ENCODE measurements at places on chromosomes 6 and 20.

- no peak for DNase-seq
Observed at GRCh38 chr6:161066511-161066910, 74.9 kb downstream of the MAP3K4 start.

DNA sequence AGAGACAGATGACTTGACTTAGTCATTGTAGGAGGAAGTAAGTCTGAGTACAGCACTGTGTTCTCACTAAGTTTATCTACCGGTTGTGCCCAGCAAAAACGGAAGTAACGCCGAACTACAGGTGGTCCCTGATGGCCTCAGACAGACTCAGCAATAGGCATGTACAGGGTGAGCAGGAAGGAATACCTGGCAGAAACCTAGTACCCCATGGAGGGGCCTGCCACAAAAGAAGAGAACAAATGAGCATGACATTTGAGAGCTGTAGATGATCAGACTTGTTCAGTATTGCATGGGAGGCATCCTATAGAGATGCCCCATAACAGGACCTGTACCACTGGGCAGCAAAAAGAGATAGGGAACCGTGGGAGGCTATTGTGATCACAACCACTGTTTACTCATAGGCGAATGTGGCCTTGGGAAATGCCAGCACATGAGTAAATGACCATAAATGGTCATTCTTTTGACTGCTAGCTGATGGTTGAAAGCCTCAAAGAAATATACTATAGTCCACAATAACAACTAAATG lies 106.4 kb upstream of the TAB2 start:
- DNase-seq: peak; percentile 33

- no peak for DNase-seq
Observed at GRCh38 chr6:73965539-73966029, 269.6 kb downstream of the CD109 start.

DNA sequence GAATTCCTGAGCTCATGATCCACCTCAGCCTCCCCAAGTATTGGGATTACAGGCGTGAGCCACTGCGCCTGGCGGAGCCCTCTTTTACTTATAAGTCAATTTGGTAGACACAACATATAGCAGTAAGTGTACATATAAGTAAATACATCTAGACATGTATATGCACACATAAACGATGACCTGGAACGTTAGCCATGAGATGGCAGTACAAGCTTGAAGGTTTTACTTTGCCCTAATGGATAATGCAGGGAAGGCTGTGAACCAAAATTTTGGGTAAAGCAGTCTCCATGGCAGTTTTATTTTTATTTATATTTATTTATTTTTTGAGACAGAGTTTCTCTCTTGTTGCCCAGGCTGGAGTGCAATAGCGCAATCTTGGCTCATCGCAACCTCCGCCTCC lies 2.4 kb upstream of the GNMT start:
- no peak for DNase-seq

DNA sequence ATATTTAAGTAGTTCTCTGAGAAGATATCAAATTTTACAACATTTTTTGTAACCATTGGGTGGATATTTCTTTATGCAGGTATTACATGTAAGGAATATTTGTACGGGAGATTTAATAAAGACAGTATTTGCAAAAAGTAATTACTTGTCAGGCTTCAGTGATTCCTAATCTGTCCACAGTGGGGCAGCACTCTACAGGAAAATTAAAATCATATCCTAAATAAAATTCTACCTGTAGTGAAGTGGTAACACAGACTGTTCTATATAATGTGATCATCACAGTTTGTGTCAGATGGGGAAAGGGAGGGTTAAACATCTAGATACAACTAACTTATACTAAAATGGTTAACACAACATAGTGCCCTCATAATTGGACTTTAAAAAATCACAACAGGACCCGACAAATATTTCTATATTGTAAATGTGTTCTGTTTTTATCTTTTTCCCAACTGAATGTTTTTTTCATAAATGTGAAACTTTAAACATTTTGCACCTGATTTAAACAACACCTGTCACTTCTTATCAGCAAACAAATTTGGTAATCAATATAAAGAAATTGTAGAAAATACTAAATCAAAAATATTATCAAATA lies 145.6 kb upstream of the MANEA start:
- no peak for DNase-seq

DNA sequence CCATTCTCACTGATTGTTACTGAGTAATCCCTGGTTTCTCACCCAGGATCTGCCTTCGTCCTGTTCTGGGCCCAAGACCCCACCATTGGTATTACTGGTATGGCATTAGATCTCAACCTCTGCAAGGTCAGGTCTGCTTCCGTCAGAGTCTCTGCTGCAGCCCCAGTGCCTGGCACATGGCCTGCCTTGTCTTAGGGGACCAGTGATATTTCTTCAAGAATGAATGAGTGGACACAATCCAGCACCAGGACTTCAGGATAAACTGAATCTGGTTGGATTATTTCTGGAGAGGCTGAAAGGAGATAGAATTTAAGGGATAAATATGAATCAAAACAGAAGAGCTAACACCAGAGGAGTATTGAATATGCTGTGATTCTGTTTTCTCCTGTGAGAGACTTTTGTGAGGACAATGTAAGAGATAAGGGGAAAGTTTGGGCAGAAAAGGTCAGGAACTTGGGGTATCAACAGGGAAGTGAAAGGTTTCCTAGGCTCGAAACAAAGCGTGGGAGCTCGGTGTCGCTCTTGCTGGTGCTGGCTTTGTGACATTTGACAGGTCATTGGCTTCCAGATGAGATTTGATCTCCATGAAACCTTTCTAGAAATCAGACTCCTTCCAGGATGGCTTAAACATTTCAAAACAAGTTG lies 53.9 kb downstream of the OSTM1 start:
- no peak for DNase-seq

DNA sequence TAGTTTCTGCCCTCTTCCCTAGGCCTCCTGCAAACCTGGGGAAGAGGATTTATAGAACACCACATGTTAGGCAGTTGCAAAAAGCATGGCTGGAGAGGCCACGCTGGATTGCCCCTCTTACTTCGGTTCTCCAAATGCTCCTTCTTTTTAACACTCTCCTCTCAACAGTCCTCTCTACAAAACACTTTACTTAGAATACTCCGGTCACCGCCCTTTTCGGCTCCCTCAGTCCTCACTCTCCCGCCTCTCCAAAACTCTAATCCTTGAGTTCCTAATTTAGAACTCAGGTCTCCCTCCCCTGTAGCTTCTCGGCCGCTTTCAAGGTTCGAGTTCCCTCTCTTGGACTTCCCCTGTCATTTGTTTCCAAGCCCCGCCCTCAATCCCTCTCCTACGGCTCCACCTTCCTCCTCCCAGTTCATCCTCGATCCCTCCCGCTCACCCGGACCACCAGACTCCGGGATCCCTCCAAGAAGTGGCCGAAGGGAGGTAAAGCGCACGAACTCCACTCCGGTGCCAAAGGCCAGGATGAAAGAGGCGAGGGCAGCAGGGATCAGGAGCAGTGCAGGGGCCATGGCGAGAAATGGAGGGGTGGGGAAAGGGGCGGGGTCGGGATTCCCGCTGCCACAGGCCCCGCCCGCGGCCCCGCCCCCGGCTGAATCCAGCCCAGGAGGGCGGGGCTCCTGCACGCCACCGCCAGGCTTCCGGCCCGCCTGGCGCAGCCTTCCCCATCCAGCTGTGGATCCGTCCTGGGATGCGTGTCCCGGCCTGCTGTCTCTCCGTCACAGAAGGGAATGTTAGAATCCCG lies at the start of gene NRM:
TSS of gene NRM (minus strand) at position 582 of the 805 bp plus-strand sequence. CDS start at position 572, 10 bp downstream.
- DNase-seq: no peak

DNA sequence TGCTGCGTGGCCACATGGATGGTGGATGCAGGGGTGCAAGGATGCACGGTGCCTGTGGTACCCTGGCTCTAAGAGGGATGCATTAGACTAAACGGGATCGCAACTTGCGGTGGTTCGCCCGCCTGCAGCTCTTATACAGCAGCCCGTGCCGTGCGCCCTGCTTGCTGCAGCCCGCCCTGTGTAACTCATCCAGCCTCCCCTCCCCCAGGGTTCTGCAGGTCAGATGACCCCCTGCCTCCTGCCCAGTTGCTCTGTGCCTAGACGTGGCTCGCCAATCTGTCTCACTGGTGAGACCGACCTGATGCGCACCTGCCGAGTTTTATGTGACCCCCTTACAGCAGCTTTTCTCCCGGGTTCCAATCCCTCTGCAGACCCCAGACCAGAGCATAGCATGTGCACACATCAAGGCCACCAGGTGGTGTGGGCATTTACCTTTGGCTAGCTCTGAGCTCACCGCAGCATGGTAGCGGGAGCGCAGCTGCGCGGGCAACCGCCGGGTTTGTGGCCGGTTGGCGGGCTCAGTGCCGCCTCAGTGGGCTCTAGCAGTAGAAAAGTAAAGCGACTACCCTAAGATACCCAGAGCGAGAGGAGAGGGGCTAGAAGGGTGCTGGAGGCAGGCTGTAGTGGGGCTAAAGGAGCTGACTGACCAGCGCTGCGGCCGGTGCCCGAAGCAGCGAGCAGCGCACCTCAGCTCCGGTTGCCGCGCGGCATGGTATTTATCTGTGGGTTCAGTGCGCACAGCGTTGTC lies 693 bp upstream of the GNAS-AS1 start:
- no peak for DNase-seq

DNA sequence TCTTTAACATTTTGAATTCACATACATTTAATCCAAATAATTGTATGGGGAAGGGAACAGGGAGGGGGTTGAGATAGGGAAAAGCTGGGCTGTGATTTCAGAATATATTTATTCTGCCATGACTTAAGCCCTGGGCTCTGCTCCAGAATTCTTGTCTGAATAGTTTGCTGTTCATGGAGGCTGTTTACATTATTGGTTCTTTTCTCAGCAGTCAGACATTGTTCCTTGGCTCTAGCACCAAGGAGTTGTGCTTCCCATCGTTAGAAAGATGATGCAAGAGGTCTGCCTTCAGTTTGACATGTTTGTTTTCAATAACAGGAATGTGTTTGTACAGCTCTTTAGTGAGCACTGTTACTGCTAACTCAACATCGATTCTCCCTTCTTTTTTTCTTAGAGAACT lies 198.8 kb upstream of the CDYL start:
- DNase-seq: no peak

DNA sequence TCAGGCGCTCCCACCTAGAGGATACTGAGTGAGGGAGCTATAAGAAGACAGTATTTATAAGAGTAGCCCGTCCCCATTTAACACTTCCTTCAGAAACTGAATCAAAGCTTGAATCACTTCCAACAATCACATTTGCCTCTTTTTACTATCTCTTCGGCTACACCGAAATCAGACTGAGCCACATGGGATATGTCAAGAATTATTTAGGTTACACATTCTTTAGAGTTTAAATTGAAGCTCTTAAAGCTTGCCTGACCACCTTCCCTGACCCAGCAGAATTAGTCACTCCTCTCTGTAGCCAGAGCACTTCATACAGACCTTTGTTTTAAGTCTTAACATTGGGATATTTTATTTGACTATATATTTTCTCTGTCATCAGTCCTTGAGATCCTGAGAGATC lies 163.7 kb downstream of the MAFB start:
- no peak for DNase-seq

GRCh38 chr6:126091466-126091865 lies 105.1 kb downstream of the TRMT11 start:
- DNase-seq: no peak

- DNase-seq: no peak
Observed at GRCh38 chr20:59182401-59183044, 18.9 kb downstream of the ZNF831 start.

DNA sequence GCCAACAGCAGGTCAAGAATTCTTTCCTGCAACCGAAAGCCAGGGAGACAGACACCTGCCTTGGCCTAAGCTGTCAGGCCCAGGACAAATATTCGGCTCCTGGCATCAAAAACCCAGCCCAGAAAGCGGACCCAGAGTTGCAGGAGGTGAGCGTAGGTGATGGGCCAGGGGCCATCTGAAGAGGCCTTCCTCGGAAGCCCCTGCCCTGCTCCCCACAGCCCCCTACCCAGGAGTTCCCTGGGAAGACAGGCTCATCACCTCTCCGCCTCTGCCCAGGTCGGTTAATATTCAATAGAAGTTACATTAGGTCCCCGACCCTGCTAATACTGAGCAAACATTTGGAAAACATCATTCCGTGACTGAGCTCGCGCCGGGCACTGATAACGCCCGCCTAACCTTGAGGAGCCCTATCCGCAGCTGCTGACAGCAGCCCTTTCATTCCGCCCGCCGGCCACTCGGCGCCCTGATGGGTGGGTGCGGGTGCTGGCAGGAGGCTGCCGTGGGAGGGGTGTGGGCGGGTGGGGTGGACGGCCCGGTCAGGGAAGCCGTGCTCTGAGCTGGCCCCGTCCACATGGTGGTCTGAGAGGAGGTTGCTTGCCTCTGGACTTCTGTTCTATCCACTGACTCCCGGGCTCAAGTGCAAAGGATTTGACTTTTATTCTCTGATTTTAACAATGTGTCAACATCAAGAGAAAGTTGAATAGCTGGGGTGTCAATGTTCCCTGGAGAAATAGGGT lies 55.7 kb downstream of the HNF4A start:
- DNase-seq: no peak

DNA sequence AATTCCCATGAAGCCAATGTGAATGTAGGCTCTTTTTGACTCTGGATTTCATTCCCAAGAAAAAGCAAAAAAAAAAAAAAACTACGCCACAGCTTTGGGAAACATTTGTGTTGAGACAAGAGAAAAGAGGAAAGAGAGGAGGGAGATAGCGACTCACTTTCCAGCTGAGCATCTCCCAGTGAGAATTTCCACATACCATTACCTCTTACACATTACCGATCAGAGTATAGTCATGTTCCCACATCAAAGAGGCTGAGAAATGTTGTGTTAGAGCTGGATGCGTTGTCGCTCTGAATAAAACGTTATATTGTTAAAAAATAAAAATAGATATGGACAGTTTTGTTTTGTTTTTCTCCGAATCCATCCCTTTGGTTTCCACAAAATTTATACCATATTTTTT lies 1019.3 kb upstream of the ADGRB3 start:
- no peak for DNase-seq

DNA sequence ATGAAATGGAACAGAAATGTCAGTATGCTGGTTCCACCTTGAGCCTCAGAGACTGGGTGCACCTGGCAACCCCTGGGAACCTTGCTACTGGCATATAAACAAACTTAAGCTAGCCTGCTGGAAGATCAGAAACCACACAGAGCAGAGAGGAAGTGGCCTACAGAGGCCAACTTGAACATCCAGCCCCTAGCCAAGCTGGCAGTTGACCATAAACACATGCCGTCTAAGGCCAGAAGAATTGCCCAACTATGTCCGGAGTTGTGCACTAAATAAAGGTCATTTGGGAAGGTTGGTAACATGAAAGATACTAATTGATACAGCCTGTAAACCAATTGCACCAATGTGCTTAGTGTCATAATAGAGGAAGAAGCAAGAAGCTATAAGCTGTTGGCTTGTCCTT lies 266.6 kb upstream of the BTBD3 start:
- no peak for DNase-seq

DNA sequence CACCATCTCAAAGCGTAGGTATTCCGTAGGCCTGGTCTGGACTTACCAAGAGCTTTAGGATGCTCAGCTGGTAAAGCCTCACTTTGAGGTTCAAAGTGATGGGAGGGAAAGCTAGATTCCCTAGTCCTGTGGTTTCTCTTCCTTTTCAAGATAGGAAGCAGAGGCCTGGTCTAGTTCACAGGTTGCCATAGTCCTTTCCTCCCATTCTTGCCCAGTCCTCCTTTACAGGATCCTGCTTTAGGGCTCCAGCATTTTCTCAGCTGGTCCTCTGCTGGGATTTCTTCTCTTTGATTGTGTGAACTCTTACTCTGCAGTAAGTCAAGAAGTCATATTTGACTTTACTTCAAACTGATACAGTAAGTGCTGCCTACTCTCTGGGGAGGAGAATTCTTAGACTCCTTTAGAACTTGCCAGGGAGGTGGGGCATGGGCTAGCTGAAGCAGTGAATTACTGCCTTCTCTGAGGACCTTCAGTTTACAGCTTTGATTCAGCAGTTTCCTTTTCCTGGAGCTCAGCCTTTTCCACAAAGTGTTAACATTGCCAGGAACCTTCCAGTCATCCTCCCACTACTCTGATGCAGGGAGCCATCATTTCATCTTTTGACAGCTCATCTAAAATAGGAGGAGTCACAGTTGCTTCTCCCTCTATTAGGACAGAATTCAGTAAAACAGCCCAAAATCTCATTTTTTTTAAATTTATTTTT lies 42.8 kb upstream of the PLCG1 start:
- no peak for DNase-seq

Measured in SIG-M5 (cell line).